Fibroblast of villous mesenchyme (primary cell): ENCODE measurements at places on chromosomes 5 and 9. TPM values are rescaled to one million over a fixed set of nuclear protein-coding genes. Genes with fewer than 3 reads are reported as not detected.

The IL7R gene
- total RNA-seq = 12.9 and 74.7 TPM in 2 replicates

The OR1Q1 gene
- not detected in 2 replicates for total RNA-seq

The TLX3 gene
- total RNA-seq = not detected in 2 replicates

The ARSI gene
- total RNA-seq = 13.8 and 23.5 TPM in 2 replicates

The LCN9 gene
- not detected in 2 replicates for total RNA-seq

The DIAPH1 gene
- total RNA-seq = 22.9 and 26.8 TPM in 2 replicates

The GNG10 gene
- total RNA-seq = 82.8 and 108 TPM in 2 replicates

The TNFSF15 gene
- 4.5 and 5.6 TPM in 2 replicates for total RNA-seq

The SLC34A3 gene
- total RNA-seq = under 0.01 TPM in 1 of 2 replicates, not detected in the other

The MYOZ3 gene
- total RNA-seq = under 0.01 TPM in 2 replicates

The HAVCR2 gene
- total RNA-seq = not detected in 2 replicates

The GTF2H2C gene
- 36.1 and 47.5 TPM in 2 replicates for total RNA-seq

The CDH9 gene
- not detected in 2 replicates for total RNA-seq

The ARID3C gene
- total RNA-seq = 0.32 TPM in 1 of 2 replicates, not detected in the other

The MAMDC2 gene
- 11.0 and 22.9 TPM in 2 replicates for total RNA-seq

The C9orf152 gene
- not detected in 2 replicates for total RNA-seq

The CATSPER3 gene
- total RNA-seq = under 0.01 TPM in 1 of 2 replicates, not detected in the other

The GDNF gene
- 0.43 and 1.6 TPM in 2 replicates for total RNA-seq

The SYNPO gene
- 7.3 and 10.6 TPM in 2 replicates for total RNA-seq

The AGXT2 gene
- under 0.01 TPM in 1 of 2 replicates, not detected in the other for total RNA-seq

The SHC3 gene
- total RNA-seq = 7.4 and 11.7 TPM in 2 replicates

The TMEM232 gene
- total RNA-seq = 1.3 TPM in 2 replicates

The CENPK gene
- total RNA-seq = 18.0 and 25.9 TPM in 2 replicates
